AML-193 (cell line): ENCODE measurements at places on chromosomes 11 and 22.

DNA sequence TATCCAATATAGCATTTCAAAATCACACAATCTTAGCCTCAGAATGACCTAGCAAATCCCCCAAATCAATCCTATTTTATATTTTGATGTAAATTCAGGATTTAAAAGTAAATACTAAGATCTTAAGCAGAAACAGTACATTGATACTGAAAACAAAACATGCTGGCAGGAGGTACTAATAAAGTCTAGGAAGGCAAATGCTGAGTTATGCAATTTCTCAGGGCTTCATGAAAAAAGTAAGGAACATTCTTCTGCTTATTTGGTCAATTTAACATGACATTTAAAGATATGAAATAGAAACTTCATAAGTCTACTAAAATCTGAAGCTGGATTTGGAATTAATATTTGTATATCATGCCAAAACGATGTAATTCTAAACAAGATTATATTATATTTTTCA is 153.3 kb downstream of the SWAP70 start:
- DNase-seq = no peak

- peak; percentile 97 for DNase-seq
Observed at GRCh38 chr11:96263238-96263763, 79.7 kb downstream of the MAML2 start.

GRCh38 chr22:23166841-23167616 is 13.3 kb upstream of the BCR start:
- DNase-seq = no peak

GRCh38 chr11:111561791-111562325 is 21.3 kb downstream of the LAYN start:
- no peak for DNase-seq

DNA sequence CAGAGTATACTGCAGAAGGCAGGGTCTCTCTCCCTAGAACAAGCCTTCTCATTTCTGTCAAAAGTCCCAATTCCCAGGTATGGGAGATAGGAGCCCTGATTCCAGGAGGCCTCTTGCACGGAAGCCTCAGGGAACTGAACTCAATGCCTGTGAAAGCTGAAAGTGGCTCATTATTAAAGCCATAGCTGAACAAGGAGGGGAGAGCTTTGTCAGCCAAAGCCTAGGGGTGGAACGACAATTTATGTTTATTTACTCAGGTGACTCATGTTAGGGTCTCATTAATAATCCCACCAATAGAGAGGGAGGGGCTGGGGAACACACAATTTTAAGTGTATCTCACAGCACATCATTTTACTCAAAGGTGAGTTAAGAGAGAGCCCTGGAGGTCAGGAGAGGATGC is 44.9 kb downstream of the DSCAML1 start:
- no peak for DNase-seq

GRCh38 chr22:47686594-47687345 is 924.3 kb downstream of the TBC1D22A start:
- no peak for DNase-seq

DNA sequence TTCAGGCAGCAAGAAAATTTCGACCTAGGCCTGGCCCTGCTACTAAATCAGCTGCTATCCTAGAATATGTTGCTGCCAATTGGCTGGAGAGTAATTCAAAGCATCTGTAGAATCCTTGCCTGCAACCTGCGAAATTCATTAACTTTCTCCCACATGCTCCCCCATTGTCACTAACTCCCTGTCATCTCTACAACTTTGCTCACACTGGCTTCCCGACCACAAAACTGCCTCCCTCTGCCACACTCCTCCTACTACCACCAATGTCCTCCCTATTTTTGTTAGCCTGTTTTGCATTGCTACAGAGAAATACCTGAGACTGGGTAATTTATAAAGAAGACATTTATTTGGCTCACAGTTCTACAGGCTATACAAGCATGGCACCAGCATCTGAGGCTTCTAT is 570.6 kb downstream of the INSC start:
- no peak for DNase-seq

- DNase-seq = no peak
Observed at GRCh38 chr22:48952256-48953102, 875.2 kb downstream of the BRD1 start.

DNA sequence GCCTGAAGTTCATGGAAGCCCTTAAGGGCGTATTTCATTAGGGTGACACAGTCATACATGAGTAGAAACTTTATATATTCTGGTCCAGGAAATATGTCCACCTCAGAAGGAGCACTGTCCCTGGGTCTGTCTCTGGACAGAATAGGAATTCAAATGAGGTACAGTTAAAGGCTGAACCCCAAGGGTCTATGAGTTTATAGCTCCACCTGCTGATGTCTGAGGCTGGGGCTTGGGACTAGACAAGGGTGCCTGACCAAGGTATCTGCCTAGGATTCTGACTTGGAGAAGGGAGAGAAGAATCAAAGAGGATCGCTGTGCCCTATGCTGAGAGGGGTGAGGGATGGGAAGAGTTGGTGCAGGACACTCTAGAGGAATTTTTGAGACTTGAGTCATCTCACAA is 14.9 kb downstream of the HEPHL1 start:
- DNase-seq = no peak

GRCh38 chr22:35018995-35019394 is 47.0 kb upstream of the ISX start:
- no peak for DNase-seq

DNA sequence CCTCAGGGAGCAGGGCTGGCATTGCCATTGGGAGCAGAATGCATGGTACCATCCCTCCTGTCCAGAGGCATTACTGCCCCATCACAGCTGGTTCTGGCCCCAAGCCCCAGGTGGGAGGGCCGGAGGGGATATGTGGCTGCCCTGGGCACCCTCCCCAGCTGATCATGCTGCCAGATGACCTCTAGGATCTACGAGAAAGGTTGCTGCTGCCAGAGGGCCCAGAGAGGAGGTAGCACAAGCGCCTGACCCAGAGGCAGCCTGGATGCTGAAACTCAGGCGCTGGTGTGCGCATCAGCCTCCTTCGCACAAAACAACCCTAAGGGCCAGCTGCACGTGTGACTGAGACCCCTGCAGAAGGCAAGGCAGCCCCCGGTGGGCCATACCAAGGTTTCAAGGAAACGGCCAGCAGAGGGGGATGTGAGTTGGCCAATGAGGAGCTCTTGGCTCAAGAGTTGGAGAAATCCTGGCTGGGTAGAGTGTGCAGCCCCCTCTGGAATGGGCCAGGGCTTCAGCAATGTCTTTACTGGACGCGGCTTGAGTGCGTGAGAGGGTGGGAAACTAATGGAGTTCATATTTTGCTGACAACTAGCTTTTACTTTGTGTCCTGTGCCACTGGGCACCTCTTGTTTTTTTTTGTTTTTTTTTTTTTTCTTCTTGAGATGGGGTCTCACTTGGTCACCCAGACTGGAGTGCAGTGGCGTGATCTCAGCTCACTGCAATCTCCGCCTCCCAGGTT is 88.3 kb upstream of the PARVA start:
- DNase-seq = no peak

- DNase-seq = peak; percentile 50
Observed at GRCh38 chr11:129785383-129786111, 30.1 kb upstream of the TMEM45B start.
